Fibroblast of villous mesenchyme (primary cell): ENCODE measurements at places on chromosomes 7 and 10. TPM values are rescaled to one million over a fixed set of nuclear protein-coding genes. Genes with fewer than 3 reads are reported as not detected.

DNA sequence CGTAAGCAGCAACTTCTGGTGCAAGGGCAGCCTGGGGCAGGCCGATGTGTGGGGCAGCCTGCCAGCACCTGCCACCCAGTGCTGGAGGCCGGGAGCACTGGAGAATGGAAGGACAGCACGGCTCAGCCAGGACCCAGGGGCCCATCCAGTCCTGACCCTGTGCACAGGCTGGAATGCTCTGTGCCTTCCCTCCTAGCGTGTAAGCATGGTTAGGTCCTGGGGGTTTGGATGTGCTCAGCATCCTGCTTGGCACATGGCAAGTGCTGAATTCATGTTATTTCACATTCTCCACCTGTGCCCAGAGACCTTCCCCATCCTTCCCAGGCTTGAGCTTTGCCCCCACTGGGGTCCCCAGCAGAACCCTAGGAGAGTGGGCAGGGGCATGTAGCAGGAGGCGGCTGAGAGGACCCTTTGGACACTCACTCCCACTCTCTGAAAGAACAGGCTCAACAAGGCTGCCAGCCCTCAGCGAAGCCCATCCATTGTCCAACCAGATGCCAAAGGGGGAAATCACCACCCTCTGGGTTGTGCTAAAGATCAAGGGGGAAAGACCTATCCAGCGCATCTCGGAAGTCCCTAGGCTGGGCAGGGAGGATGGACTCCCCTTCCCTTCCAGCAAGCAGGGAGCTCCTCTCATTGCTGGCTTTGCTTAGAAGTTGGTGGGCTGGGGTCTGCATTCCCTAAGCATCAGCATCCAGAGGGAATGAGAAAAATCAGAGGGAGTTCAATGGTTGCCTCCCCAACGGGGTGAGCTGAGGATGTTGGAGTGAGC lies 29.7 kb downstream of the ANXA8 start:
- no peak for DNase-seq

- peak; percentile 28 for DNase-seq
Observed at GRCh38 chr10:74335501-74335900, 184.5 kb downstream of the ADK start.

GRCh38 chr7:107506674-107507339 lies 37.0 kb downstream of the GPR22 start:
- DNase-seq, result no peak

GRCh38 chr7:41702635-41703371 lies at the start of gene INHBA:
INHBA (minus strand) TSS chr7:41703090; CDS start chr7:41700374, 2,716 bp downstream.
- DNase-seq, result peak; percentile 83

- DNase-seq, result peak; percentile 36
Observed at GRCh38 chr10:35386594-35387174, 50.4 kb downstream of the CCNY start.

GRCh38 chr7:28739128-28739527 lies 219.0 kb downstream of the TRIL start:
- no peak for DNase-seq

- DNase-seq, result no peak
Observed at GRCh38 chr10:38157270-38157685, 63.1 kb downstream of the ZNF37A start.

GRCh38 chr10:91035650-91036292 lies 114.9 kb upstream of the ANKRD1 start:
- DNase-seq, result no peak

- DNase-seq, result no peak
Observed at GRCh38 chr10:116907245-116907987, 58.1 kb downstream of the ENO4 start.

DNA sequence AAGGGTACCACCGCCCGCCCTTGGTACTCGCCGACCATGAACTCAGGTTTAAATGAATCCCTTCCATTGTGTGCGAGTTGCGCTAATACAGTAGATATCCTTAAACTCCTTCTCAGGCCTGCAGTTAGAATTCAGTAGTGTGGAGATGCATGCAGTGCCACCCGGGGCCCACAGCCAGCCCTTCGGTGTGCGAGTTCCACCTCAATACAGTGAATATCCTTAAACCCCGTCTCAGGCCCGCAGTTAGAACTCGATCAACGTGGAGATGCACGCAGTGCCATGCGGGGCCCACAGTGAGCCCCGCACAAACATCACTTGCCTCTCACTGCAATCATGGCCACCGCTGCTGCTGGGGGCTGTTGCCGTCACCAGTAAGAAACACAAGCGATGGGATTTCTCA lies 261.9 kb downstream of the MAD1L1 start:
- DNase-seq, result no peak

DNA sequence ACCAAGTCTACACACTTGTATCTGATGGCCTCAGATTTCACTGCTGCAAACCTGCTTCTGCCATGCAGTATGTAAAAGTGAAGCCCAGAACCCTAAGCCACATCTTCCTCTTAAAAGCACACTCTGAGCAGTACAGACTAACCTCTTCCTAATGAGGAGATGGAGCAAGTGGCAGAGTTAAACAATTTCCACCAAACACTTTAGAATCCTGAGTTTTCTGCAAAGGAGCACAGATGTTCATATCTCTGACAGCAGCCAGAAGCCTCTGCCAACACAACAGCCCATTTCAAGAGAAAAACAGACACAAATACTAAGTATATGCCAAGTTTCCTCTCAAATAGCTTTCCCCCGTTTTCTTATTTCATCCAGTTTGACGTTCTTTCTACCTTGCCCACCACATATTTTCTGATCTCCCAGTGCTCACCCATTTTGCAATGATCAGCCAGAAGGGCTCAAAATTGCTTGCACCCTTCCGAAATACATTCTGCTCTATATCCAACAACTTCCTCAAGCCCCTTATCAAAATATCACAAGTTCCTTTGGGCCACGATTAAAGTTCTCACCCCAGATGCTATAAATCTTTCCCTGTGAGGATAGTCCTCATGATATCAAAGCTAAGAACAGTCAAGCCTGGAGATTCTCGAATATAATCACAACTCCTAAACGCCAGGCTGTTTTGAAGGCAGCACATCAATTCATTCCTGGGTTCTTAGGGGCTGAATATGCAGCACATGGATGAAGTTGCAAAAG lies 27.5 kb downstream of the ELMO1 start:
- no peak for DNase-seq

Gene TRDMT1
- total RNA-seq, result 6.0 and 6.1 TPM in 2 replicates

DNA sequence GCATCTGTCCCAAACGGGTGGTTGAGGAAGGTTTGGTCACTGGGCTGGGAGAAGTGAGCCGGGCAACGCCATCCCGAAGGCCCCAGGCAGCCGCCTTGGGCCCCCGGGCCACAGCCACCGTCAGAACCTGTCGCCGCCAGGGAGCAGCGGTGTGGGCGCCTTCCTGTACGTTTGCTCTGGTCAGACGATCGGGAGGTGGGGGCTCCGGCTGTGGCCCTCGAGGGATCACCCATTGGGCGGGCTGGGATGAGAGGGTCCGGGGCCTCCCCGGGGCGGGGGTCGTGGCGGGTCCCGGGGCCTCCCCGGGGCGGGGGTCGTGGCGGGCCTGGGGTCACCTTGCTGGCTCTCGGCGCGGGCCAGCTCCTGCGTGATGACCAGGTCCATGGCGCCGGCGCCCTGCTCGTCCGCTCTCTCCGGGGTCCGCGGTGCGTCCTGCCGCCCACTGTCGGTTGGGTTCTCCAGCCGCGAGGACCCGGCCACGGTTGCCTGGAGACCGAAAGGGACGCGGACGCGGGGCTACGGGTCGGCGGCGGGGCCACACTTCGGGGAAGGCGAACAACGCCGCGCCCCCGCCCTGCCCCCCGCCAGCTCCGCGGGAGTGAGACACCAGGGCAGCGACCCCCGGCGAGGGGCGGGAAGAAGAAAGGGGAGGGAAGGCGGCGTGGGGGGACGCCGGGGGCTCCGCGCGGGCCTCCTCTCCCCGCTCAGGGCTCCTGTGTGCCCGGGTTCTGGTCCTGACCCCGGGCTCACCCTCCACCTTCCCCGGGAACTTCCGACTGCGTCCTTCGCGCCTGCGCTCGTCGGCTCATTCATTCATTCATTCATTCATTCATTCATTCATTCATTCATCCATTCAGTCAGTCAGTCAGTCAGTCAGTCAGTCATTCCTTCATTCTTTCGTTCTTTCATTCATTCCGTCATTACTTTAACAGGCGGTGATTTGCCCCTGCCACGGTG lies at the start of gene CFAP46:
Gene CFAP46, minus strand, starts transcription at position 470 of the 957 bp plus-strand sequence. Its CDS starts 86 bp downstream, at position 384.
- peak; percentile 39 for DNase-seq

Gene GPR37
- total RNA-seq, result 5.6 and 8.7 TPM in 2 replicates

Gene NCF1
- total RNA-seq, result under 0.01 TPM in 1 of 2 replicates, not detected in the other

DNA sequence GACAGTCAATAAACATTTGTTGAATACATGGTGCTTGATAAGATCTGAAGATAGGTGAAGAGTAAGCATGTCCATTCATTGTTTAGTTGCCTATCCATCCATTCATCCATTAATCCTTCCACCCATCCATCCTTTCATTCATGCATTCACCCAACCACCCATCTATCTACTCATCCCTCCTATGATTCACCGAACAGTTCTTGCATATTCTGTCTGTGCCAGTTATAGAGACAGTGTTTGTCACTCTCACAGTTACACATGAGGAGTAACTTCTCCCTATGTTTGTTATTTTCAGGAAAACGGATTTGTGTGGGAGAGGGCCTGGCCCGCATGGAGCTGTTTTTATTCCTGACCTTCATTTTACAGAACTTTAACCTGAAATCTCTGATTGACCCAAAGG lies 86.0 kb upstream of the CYP2C9 start:
- no peak for DNase-seq

Gene WEE2
- 0.32 TPM in 1 of 2 replicates, not detected in the other for total RNA-seq

DNA sequence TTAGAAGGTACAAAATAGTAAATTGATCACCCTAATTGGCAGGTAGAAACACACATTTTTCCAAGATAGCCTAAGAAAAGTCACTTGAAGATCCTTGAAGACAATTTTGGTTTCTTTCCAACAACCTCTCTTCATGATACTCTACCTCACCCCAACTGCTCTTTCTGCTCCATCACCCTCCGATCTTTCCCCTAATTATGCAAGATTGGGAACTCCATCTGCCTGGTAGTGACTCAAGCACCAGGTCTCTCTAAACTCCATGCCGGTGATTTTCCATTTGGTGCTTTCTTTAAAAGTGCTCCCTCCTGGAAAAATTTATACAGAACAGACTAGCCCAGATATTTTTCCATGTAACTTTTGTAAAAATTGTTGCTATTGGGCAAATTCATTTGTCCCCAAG lies 1.1 kb upstream of the AKR1B1 start:
- DNase-seq, result peak; percentile 62

- peak; percentile 90 for DNase-seq
Observed at GRCh38 chr10:126242397-126243260, 145.6 kb downstream of the ADAM12 start.

GRCh38 chr7:103799298-103799697 lies 190.2 kb downstream of the RELN start:
- DNase-seq, result no peak

Gene PLEKHS1
- total RNA-seq, result under 0.01 TPM in 1 of 2 replicates, not detected in the other

DNA sequence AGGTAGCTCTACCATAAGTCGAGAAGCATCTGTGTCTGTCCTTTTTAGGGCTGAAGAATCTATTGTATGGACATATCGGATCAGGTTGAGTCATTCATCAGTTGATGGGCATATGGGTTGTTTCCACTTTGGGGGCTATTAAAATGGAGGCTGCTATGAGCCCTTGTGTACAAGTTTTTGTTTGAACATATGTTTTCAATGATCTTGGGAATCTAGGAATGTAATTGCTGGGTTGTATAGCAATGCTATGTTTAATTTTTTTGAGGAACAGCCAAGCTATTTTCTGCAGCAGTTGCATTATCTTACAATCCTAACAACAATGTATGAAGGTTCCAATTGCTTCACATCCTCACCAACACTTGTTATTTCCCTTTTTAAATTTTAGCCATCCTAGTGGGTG lies 46.4 kb upstream of the HABP2 start:
- DNase-seq, result no peak

DNA sequence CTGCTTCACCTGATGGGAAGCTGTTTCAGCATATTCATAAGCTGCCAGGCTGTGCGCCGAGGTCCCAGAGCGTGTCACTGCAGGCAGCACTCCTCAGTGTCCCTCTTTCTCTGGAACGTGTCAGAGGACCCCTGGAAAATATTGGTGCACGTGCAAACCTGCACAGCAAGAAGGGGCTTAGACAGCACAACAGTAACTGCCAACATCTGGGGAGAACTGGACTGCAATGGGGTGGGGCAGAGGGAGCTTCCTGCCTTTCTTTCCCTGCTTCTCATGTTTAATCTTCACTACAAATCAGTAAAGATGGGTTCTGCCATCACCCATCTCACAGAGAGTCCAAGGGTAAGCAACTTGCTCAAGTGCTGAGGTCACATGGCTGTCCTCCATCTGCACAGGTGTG lies 86.5 kb upstream of the GPR26 start:
- no peak for DNase-seq

- DNase-seq, result no peak
Observed at GRCh38 chr7:35491233-35491632, 203.7 kb downstream of the HERPUD2 start.

Gene SPDYE16
- total RNA-seq, result not detected in 2 replicates

Gene DPYSL4
- total RNA-seq, result under 0.01 and 0.86 TPM in 2 replicates

- no peak for DNase-seq
Observed at GRCh38 chr10:54259104-54259503, 541.9 kb downstream of the PCDH15 start.

- no peak for DNase-seq
Observed at GRCh38 chr7:12226756-12227155, 15.7 kb downstream of the TMEM106B start.

DNA sequence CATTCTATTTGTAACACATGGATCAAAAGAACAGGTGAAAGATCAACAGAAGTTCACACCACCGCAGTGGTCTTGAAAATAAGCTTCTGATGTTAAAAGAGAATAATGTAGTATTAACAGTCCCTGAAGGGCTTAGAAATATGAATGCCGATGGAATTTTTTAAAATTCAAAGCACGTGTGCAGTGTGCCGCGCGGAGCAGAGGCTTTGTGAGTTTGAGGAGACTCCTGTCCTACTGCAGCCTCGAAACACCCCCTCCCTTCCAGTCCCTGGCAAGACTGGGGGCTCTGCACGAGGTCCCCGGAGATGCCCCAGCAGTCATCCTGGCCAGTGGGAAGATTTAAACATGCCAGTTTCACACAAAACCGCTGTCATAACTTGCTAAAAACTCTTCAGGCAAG lies 196.6 kb downstream of the DIP2C start:
- no peak for DNase-seq

DNA sequence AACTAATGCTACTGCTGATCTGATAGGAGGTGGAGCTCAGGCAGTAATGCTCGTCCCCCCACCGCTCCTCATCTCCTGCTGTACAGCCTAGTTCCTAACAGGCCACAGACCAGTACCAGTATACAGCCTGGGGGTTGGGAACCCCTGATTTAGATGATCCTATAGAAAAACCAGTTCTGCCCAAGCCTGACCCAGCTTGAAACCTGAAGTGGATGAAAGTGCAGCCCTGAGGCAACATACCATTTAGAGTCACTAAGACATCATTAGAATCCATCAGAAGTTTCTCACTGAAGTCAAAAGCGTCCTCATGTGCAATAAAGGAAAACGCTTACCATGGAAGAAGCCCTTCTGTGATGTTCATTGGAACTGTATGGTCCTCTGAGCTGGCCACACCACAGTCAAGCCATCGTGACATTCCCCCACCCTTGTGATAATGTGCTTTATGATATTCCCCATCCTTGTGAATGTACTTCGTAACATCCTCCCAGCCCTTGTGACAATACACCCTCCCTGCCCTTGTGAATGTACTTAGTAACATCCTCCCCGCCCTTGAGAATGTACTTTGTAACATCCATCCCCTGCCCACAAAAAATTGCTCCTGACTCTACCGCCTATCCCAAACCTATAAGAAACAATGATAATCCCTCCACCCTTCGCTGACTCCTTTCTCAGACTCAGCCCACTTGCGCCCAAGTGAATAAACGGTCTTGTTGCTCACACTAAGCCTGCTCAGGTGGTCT lies 65.9 kb upstream of the HECTD2 start:
- DNase-seq, result no peak
